Daoy (cell line): ENCODE measurements at places on chromosomes 5 and 9.
A peak's percentile ranks its signal among the peaks of the same experiment; 100 is the strongest.

- peak; percentile 97 for DNase-seq
Observed at GRCh38 chr9:128552153-128552743, at the start of gene SPTAN1. TSS of gene SPTAN1 (plus strand) at chr9:128552587. CDS start at chr9:128566741, 14,154 bp downstream.

GRCh38 chr9:137552022-137552768, 516 bp downstream of the MRPL41 start:
- no peak for DNase-seq

GRCh38 chr5:61130289-61130688, 32.0 kb downstream of the SMIM15 start:
- DNase-seq: no peak

DNA sequence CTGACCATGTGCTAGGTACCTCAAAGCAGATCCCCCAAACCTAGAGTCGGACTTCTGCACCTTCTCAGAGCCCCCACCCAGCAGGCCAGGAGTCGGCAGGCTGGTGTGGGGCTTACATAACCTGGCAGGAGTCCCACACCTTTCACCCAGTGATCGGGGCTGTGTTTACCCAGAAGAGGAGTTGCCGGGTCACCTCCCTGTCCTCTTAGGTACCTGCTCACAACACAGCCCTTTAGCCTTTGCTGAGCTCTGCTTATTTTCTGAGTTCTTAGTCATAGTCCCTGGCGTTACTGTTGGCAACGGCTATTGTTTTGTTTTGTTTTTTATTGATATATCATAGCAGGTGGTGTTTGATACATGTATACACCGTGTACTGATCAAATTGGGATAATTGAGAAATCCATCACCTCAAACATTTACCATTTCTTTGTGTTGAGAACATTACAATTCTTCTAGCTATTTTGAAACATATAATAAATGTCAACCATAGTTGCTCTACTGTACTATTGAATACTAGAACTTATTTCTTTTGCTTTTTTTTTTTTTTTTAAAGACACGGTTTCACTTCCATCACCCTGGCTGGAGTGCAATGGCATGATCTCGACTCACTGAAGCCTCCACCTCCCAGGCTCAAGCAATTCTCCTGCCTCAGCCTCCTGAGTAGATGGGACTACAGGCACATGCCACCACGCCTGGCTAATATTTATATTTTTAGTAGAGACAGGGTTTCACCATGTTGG, 10.4 kb upstream of the EEIG1 start:
- no peak for DNase-seq

DNA sequence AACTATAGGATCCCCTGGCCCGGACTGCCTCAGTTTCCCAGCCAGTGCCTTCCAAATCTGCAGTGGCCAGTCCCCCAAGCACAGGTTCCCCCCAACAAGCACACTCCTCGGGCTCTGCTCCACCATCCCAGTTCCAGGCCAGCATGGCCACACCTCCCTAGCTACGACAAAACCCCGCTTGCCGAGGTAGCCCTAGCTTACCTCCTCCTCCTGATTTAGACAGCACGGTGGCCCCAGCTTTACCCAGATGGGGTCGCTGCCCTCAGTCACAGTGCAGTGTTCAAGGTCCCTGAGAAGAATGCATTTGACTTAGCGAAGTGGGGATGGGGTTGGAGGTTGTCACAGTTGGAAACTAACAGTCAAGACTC, 40.8 kb upstream of the GARNL3 start:
- no peak for DNase-seq

DNA sequence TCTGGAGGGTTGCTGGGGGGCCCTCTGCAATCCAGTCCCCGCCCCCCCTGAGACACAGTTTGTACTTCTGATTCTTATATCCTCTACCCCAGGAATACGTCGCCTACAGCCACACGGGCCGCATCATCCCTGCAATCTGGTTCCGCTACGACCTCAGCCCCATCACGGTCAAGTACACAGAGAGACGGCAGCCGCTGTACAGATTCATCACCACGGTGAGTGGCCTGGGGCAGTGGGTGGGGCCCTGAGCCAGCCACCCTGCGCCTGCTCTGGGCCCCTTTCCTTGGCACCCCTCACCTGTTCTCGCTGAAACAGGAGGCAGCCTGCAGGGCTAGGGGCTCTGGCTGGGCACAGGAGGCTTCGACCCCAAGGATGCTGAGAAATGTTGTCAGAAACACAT, 24.1 kb upstream of the RPL26L1 start:
- DNase-seq: no peak

DNA sequence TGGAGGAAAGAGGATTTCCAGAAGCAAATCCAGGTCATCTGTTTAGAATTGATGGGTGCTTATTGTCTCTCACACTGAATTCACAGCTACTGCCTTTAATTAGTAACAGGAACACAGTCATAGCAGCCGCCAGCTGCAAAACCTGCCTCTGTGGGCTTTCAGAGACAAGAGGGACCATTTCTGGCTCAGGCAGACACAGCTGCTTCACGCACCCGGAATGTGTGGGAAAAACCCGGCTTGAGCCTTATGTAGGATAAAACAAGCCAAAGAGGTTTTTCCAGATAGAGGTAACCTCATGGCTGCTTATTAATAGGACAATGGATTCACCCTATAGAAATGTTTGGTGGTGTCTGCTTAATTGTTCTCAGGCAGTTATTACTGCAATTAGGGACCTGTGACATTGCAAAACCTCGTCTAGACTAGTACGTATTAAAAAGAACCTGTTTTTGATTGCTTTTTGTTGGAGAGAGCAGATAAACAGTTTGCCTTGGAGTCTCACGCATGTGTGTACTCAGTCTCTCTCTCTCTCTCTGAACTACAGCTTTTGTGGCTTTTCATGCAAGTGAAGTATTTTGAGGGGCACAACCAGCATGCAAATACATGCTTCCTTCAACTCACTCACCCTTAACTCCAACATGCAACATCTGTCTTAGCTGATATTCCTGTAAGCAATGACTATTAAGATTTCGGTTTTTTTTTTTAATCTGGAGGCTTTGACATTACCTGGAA, 302.7 kb downstream of the PLK2 start:
- DNase-seq: peak; percentile 29
